ENCODE measurements at places on chromosomes 16 and 17.

- no peak for DNase-seq
These were observed 95.2 kb downstream of the MAF start for GRCh38 chr16:79505344-79505743.

DNA sequence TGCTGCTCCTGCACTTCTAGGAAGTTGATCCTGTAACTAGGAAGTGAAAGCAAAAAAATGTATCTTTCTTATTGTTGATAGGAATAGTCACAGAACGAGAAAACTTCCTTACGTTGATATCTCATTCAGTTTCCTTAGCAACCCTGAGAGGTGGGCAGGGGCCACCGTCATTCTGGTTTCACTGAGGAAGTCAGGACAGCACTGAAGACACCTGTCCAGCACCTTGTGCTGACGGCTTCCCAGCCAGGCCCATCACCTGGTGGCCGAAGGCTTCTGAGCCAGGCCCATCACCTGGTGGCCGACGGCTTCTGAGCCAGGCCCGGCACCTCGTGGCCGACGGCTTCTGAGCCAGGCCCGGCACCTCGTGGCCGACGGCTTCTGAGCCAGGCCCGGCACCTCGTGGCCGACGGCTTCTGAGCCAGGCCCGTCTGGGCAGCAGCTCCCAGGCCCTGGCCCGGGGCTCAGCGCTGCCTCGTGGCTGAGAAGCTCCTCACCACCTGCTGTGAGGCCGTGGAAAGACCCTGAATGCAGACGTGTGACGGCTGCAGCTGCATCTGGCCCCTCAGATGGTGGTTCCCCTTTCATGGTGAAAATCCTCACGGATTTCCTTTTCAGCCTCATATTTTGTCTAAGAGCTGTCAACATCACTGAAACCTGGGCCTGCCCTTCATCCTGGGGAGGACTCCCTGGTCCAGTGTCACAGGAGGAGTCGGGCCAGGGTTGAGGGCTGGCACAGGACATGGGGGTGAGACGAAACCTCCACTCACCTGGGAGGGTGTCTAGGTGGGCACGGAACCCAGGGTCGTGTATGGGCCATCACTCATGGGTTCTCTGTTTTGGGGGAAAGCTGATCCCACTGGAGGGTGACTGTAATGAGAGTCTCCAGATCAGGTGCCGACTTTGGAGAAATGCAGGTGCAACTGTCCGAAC, 33.0 kb upstream of the ZNF750 start:
- no peak for DNase-seq

DNA sequence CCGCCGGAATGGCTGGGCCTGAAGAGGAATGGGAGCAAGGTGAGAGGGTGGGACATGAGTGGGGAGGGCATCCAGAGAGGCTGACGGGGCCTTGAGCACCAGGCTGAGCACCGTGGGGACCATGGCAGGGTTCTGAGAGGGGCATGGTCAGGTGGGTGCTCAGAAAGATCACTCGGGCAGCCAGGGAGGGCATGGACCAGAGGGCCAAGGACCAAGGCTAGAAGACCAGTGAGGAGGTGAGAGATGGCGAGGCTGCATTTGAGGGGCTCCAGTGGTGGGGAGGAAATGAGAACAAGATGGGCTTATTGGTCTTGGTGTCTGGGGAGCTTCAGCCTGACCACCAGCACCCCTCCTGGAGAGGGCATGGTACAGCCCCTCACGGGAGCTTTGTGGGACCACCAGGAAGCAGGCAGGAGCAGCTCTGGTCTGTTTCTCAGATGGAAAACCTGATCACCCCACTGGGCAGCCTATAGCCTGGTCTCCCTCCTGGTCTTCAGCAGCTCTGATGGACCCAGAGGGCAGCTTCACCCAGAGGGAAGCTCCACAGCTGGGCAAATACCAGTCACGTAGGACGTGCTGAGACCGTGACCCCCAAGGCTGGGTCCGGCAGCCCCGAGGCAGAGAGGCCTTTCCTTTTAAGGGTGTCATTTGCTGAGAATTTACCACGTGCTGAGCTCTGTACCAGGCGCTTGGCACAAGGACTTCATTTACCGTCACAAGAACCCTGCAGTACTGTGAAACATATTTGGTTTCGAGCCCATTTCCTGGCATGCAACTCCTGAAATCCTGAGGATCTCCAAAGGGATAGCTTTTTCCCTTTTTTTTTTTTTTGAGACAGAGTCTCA, 11.4 kb upstream of the NCBP3 start:
- DNase-seq: no peak

- no peak for DNase-seq
These were observed 271.5 kb downstream of the SOX9 start for GRCh38 chr17:72392056-72393010.

- DNase-seq: no peak
These were observed 15.9 kb upstream of the ADGRG1 start for GRCh38 chr16:57612494-57612893.

GRCh38 chr17:15406081-15406480, 61.3 kb downstream of the CDRT4 start:
- no peak for DNase-seq

- DNase-seq: no peak
These were observed 29.4 kb downstream of the GRB7 start for GRCh38 chr17:39767147-39767546.

DNA sequence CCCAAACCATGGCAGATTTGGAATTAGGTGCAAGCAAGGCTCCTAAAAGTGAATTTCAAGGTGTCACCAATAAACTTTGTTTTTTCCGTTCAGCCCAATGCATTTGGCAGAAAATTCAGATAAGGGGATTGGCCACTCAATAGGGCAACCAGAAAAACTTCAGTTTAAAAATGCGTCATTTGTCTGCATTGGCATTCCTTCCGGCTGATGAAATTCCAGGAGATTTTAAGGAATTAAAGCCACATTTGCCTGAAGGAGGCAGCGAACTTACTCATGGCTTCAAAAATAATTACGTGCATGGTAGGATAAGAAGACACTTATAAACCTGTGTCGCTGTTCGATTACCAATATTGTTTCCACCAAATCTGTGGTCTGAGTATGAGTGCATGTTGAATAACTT, 151.9 kb downstream of the SALL1 start:
- DNase-seq: no peak

GRCh38 chr16:80092681-80093080, 448.1 kb upstream of the DYNLRB2 start:
- no peak for DNase-seq

DNA sequence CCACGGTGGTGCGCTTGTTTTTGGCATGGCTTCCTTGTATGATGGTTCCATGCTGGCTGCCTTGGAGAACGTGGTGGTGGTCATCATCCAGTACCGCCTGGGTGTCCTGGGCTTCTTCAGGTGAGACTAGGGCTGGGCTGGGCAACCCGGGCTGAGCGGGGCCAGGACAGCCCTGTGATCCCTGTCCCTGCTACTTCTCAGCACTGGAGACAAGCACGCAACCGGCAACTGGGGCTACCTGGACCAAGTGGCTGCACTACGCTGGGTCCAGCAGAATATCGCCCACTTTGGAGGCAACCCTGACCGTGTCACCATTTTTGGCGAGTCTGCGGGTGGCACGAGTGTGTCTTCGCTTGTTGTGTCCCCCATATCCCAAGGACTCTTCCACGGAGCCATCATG, 4.9 kb downstream of the CES2 start:
- DNase-seq: no peak

DNA sequence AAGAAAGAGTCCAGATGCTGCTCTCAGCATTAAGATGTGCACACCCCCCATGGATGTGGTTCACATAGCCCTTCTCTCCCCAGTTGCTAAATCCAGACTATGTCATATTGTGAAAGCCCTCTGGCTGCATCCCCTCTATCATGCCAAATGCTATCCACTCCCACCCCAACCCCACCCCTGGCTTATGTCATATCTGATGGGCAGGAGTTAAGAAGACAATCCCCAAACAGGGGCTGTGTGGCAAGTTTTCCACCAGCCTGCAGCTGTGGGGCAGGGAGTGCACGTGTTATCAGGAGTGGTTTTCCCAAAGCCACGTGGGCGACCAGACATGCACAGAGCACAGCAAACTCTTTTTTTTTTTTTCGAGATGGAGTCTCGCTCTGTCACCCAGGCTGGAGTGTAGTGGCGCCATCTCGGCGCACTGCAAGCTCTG, 10.0 kb downstream of the FAM117A start:
- no peak for DNase-seq

DNA sequence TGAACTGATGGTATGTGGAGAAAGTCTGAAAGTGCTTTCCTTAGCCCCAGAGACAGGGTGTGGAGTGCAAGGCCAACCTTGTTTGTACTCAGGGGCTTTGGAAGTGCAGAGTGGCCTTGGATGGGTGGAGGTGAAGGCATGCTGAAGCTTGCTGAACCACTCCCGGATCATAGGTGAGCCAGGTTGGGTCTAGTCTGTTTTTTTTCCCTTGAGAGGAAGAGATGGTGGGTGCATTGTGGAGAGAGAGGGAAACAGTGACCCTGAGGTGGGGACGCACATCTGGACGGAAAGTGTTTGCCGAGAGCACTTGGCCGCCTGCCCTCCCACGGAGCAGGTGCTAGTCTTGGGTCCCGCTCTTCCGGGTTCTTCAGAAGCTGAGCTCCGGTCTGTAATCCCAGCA, 12.5 kb downstream of the ABAT start:
- DNase-seq: no peak

DNA sequence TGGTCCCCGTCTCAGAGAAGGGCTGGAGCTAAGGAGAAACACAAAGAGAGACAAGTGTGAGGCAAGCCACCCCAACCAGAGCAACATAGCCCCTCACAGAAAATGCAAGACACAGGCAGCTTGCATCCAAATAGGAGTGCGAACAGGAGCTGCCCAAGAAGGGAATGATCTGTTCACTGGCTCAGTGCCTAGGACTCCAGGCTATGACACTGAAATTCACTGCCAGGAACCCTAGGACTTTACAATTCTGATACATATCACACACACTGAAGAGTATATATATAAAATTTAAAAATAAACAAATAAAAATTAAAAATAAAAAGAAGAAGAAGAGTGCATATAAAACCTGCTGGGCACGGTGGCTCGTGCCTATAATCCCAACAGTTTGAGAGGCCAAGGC, 5.2 kb downstream of the ZNF23 start:
- no peak for DNase-seq

DNA sequence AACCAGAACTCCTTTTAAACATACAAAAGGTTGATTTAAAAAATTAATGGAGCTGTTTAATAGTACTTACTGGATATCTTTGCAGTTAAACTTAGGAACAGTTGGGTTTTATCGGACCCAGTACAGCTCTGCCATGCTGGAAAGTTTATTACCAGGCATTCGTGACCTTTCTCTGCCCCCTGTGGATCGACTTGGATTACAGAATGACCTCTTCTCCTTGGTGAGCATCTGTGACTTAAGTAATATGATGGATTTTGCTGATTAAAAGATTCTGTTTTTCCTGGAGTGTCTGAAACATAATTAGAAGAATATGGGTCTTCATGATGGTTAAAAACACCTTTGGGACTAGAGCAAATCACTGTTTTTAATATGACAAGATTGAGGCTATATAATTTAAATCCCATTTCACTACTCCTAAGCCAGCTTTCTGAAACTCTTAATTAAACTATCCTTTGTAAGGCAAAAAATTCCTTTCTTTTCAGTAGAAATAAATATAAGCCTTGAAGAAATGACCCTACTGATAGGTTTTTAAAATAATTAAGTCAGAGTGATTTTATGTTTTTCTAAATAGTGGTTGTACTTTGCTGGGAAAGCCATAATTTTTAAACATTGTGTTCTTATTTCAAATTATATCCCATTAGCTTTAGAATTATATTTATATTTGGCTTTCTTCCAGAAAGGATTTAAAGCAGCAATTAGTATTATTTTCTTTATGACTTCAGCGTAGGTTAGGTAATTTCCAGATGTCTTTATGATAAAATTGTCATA, 45.7 kb upstream of the KPNB1 start:
- DNase-seq: no peak

DNA sequence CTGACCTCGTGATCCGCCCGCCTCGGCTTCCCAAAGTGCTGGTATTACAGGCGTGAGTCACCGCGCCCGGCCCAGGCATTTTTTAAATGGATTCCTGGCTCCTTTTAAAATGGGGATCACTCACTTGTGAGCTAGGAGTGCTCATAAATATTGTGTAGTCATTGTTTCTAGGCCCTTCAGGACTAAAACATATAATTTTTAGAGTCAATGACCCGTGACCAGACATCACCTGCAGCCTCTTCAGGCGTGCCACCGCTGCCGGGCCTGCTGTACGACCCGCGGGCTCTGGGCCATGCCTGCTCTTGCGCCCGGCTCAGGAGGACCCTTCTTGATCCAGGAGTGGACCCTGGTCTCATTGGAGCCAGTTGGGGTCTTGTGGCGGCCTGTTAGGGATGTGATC, 30.8 kb downstream of the EFCAB5 start:
- no peak for DNase-seq

GRCh38 chr17:39485555-39485954, 24.3 kb downstream of the CDK12 start:
- DNase-seq: no peak

DNA sequence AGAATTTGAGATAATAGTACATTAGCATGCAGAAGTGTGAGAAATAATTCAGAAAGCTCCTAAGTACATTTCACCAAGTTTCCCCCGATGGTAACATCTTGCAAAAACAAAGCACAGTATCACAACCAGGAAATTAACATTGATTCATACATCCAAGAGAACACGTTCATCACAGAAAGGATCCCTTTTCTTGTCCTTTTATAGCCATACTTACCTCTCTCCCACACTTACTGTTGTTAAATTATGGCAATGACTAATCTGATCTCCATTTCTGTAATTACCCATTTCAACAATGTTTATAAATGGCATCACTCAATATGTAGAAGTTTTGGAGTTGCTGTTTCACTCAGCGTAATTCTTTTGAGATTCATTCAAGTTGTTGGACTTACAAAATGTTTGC, 1260.0 kb downstream of the CDH8 start:
- DNase-seq: no peak

- DNase-seq: no peak
These were observed 529.1 kb downstream of the NPIPA7 start for GRCh38 chr16:16908077-16908476.

- DNase-seq: no peak
These were observed 38.0 kb downstream of the MMP15 start for GRCh38 chr16:58063377-58064076.

DNA sequence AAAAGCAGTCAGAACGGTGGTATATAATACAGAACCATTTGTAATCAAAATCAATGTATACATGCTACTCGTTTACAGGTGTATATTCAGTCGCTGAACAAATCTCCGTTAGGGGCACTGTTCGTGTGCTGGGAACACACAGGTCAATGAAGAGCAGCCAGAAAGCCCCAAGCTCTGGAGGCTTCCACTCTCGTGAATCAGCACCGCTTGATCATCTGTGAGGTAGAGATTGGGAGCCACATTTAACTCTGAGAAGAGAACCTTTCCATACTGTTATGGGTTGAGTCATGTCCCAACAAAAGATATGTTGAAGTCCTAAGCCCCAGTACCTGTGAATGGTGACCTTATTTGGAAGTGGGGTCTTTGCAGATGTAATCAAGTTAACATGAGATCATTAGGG, 5.4 kb upstream of the CYTH1 start:
- no peak for DNase-seq

- peak; percentile 8 for DNase-seq
These were observed 26.2 kb downstream of the TEKT5 start for GRCh38 chr16:10668322-10669045.

- DNase-seq: no peak
These were observed 44.8 kb upstream of the FBXO47 start for GRCh38 chr17:39011907-39012468.

Data from Kasumi-1 (cell line).